ENCODE measurements at places on chromosomes 4 and X. TPM values are rescaled to one million over a fixed set of nuclear protein-coding genes. Genes with fewer than 3 reads are reported as not detected.

The C4orf36 gene
- polyA plus RNA-seq: 0.87 TPM

The PROM1 gene
- polyA plus RNA-seq: 19.7 TPM

The CRMP1 gene
- 4.6 TPM for polyA plus RNA-seq

The PAGE4 gene
- not detected for polyA plus RNA-seq

The MAGEC1 gene
- polyA plus RNA-seq: not detected

The TFDP3 gene
- polyA plus RNA-seq: not detected

The SLC38A5 gene
- polyA plus RNA-seq: 250 TPM

The PLP1 gene
- polyA plus RNA-seq: 2.6 TPM

The FSTL5 gene
- polyA plus RNA-seq: 1.9 TPM

The GYPA gene
- not detected for polyA plus RNA-seq

- H3K36me3 ChIP-seq: no peaks in the 10 kb centered on the region
- no peak for DNase-seq
Measured at GRCh38 chrX:19560611-19561010, 45.3 kb upstream of the MAP3K15 start.

DNA sequence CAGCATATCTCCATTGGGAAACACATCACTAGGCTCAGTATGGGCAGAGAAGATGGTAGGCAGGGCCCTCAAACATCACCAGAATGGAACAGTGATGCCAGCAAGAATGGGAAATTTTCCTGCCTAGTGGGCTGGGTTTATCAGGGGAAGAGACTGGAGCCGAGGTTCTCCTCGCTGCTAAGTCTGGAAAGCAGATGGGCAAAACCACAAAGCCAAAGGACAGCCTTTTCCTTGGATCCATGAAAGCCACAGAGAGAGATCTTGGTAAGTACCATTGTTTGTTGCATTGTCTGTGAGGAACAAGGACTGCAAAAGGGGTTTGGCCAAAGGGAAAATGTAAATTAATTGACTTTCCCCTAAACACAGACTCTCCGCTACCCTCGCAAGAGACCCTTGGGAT is 80.1 kb downstream of the ATG4A start:
- H3K27me3 ChIP-seq: no peaks in the 10 kb centered on the region
- no peaks in the 10 kb centered on the region for H3K36me3 ChIP-seq
- no peak for DNase-seq
- H3K4me1 ChIP-seq: no peaks in the 10 kb centered on the region
- no peak overlapping the region for H3K4me3 ChIP-seq
- no peak overlapping the region for H3K27ac ChIP-seq

GRCh38 chrX:19964017-19964710 is 26.7 kb downstream of the BCLAF3 start:
- H3K4me3 ChIP-seq: no peak overlapping the region
- no peak overlapping the region for H3K27ac ChIP-seq
- no peak for DNase-seq
- no peaks in the 10 kb centered on the region for H3K4me1 ChIP-seq

DNA sequence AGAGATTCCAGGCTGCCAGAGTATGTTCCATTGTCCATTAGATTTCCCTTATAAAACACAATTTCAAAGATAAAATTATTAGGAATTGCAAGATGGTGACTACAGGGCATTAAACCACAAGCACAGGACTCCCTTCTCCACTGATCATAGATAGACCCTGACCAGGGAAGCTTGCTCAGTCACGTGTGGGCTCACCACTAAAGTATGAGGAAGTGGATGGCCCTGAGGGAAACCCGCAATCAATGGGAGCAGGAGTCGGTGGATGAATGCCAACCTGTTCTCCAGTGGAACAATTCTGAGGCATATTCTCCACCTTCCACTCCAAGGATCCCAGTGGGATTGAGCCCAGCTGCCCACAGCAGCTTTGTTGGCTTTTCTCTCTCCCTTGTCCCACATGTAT is 515.7 kb downstream of the BCOR start:
- no peaks in the 10 kb centered on the region for H3K4me1 ChIP-seq
- H3K27ac ChIP-seq: no peak overlapping the region
- DNase-seq: peak; percentile 43

- H3K4me1 ChIP-seq: no peaks in the 10 kb centered on the region
- no peak for DNase-seq
- H3K27me3 ChIP-seq: no peaks in the 10 kb centered on the region
- H3K27ac ChIP-seq: no peak overlapping the region
Measured at GRCh38 chr4:44493924-44494323, 45.3 kb upstream of the KCTD8 start.

DNA sequence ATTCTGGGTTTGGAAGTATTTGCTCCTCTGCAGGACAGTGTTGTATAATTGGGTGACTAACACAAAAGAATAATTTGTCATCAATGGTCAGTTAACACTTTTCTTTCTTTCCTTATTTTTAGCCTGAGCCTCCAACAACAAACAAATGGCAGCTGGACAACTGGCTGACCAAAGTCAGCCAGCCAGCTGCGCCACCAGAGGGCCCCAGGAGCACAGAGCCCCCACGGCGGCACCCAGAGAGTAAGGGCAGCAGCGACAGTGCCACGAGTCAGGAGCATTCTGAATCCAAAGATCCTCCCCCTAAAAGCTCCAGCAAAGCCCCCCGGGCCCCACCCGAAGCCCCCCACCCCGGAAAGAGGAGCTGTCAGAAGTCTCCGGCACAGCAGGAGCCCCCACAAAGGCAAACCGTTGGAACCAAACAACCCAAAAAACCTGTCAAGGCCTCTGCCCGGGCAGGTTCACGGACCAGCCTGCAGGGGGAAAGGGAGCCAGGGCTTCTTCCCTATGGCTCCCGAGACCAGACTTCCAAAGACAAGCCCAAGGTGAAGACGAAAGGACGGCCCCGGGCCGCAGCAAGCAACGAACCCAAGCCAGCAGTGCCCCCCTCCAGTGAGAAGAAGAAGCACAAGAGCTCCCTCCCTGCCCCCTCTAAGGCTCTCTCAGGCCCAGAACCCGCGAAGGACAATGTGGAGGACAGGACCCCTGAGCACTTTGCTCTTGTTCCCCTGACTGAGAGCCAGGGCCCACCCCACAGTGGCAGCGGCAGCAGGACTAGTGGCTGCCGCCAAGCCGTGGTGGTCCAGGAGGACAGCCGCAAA is 106.0 kb downstream of the KLHL8 start:
- no peaks in the 10 kb centered on the region for H3K4me1 ChIP-seq
- no peaks in the 10 kb centered on the region for H3K36me3 ChIP-seq
- no peak overlapping the region for H3K4me3 ChIP-seq
- H3K27ac ChIP-seq: no peak overlapping the region
- peak; percentile 45 for DNase-seq

- H3K4me3 ChIP-seq: no peak overlapping the region
- no peaks in the 10 kb centered on the region for H3K36me3 ChIP-seq
- peaks cover 10% of the 10 kb centered on the region for H3K27me3 ChIP-seq
Measured at GRCh38 chrX:78712336-78712735, 35.2 kb upstream of the LPAR4 start.

- no peaks in the 10 kb centered on the region for H3K4me1 ChIP-seq
- no peak for DNase-seq
- no peaks in the 10 kb centered on the region for H3K27me3 ChIP-seq
- no peak overlapping the region for H3K4me3 ChIP-seq
Measured at GRCh38 chr4:70651864-70652506, 14.3 kb downstream of the JCHAIN start.

DNA sequence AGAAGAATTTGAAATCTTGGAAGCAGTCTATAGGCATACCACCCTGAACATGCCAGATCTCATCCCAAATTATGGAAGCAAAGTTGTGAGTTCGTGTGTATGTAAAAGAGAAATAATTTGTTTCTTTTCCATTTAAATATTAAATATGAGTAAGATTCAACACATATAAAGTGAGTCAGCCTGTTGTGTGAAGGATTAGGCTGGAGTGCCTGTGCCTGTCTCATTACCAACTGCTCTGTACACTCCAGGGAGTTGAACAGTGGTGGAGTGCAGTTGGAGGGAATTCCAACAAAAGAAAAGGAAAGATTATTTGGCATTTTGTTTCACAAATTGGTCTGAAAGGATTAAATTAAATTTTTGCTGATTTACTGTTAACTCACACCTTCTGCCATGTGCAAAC is 435.6 kb downstream of the FAT4 start:
- H3K36me3 ChIP-seq: no peaks in the 10 kb centered on the region
- H3K4me1 ChIP-seq: no peaks in the 10 kb centered on the region
- H3K27ac ChIP-seq: no peak overlapping the region
- H3K4me3 ChIP-seq: no peak overlapping the region
- DNase-seq: no peak

- H3K36me3 ChIP-seq: no peaks in the 10 kb centered on the region
- no peak overlapping the region for H3K4me3 ChIP-seq
- no peaks in the 10 kb centered on the region for H3K27me3 ChIP-seq
- no peaks in the 10 kb centered on the region for H3K4me1 ChIP-seq
- no peak for DNase-seq
Measured at GRCh38 chr4:177964693-177965168, 522.5 kb upstream of the AGA start.

DNA sequence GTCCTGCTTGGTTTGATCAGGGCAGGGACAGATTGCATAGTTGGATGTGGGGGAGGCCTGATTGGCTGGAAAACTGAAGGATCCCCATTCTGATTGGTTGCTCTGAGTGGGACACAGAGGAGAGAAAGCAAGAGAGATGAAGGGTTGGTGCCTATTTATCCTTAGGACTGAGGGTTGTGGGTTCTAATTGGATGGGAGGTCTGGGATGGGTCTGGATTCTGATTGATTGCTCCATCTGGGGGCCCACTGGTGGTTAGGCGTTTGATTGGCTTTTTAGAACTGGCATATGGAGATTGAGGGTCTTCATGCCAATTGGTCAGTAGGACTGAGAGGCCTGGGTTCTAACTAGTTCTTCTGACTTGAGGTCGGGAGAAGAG is 644 bp upstream of the EBP start:
- no peaks in the 10 kb centered on the region for H3K27me3 ChIP-seq
- no peak overlapping the region for H3K27ac ChIP-seq
- no peak for DNase-seq
- H3K4me3 ChIP-seq: no peak overlapping the region
- H3K36me3 ChIP-seq: no peaks in the 10 kb centered on the region
- no peaks in the 10 kb centered on the region for H3K4me1 ChIP-seq

GRCh38 chrX:67893931-67894330 is 350.1 kb downstream of the AR start:
- no peaks in the 10 kb centered on the region for H3K27me3 ChIP-seq
- H3K4me1 ChIP-seq: no peaks in the 10 kb centered on the region
- no peak overlapping the region for H3K27ac ChIP-seq
- H3K36me3 ChIP-seq: no peaks in the 10 kb centered on the region
- no peak for DNase-seq

DNA sequence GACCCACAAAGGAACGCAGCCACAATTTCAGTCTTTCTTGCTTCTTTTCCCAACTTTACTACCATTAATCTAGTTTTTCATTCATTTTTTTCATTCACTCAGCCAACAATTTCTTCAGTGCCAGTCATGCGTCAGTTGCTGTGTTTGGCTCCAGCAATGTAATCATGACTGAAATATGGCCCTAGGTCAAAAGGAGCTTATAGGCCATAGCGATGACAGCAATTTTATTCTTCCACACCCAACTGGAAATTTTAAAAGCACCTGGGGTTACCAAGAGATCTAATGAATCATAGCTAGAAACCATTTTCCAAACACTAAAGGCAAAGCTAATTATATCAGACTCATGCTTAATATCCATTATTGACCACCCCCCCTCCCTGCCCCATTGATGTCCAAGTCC is 29.8 kb upstream of the C1QTNF7 start:
- no peak overlapping the region for H3K4me3 ChIP-seq
- H3K27ac ChIP-seq: no peak overlapping the region
- DNase-seq: no peak

DNA sequence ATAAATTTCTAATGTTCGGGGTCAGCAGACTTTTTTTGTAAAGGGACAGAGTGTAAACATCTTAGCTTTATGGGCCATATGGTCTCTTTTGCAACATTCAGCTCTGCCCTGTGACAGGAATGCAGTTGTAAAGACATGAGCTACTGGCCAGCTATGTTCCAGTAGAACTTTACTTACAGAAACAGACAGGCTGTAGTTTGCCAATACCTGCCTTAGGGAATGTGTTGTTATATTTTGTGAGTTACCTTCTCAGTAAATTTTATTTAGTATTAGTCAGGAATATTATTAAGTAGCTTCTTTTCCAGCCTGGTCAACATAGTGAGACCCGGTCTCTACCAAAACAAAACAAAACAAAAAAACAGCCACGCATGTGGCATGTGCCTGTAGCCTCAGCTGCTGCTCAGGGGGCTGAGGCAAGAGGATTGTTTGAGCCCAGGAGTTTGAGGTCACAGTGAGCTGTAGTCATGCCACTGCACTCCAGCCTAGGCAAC is 48.7 kb downstream of the HTT start:
- H3K27ac ChIP-seq: no peak overlapping the region
- H3K36me3 ChIP-seq: peaks cover 17% of the 10 kb centered on the region
- DNase-seq: no peak
- no peaks in the 10 kb centered on the region for H3K27me3 ChIP-seq

- no peaks in the 10 kb centered on the region for H3K4me1 ChIP-seq
- H3K27me3 ChIP-seq: no peaks in the 10 kb centered on the region
- DNase-seq: no peak
- H3K4me3 ChIP-seq: no peak overlapping the region
Measured at GRCh38 chr4:166802346-166802745, 431.9 kb downstream of the SPOCK3 start.

DNA sequence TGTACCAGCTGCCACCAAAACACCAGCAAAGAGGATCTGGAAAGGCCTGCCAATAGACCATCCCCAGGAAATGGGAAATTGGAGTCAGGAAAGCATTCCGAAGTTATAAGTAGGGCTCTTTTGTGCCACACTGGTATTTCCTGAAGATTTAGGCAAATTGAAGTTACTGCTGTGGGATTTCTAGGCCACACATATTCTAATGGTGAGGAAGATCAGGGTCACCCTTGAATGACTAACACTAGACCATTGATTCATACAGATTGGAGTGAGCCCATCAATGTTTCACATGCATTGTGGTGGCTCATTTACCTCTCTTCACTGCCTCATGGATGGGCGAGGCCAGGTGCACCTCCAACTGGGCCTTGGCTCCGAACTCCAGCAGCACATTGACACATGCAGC is 22.6 kb downstream of the ASB11 start:
- H3K36me3 ChIP-seq: no peaks in the 10 kb centered on the region
- no peak overlapping the region for H3K4me3 ChIP-seq
- H3K4me1 ChIP-seq: no peaks in the 10 kb centered on the region
- H3K27me3 ChIP-seq: no peaks in the 10 kb centered on the region

GRCh38 chr4:67702166-67702565 is 1.2 kb upstream of the UBA6 start:
- H3K4me1 ChIP-seq: peaks cover 17% of the 10 kb centered on the region
- H3K4me3 ChIP-seq: peak overlapping the region; percentile 81
- H3K27me3 ChIP-seq: no peaks in the 10 kb centered on the region
- H3K36me3 ChIP-seq: no peaks in the 10 kb centered on the region

DNA sequence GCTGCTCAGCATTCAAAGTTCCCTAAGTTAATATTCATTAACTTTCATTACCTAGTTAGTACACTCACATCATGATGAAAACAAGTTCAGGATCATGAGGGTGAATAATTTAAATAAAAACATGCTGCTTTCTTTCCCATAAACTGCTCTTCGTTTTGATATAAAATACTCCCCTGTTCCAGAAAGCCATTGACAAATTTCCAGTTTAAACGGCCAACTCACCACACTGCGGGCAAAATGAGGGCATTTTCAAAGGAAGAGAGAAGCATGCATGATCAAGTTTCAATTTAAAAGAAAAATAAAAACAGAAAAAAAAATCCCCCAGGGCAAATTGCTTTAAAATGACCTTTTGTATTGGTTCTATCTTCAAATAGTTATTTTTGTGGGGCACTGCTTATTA is 69.6 kb downstream of the EPHA5 start:
- H3K36me3 ChIP-seq: no peaks in the 10 kb centered on the region
- H3K4me3 ChIP-seq: no peak overlapping the region
- no peak overlapping the region for H3K27ac ChIP-seq
- DNase-seq: no peak
- no peaks in the 10 kb centered on the region for H3K4me1 ChIP-seq

GRCh38 chr4:73520821-73521220 is 39.3 kb downstream of the AFM start:
- H3K27ac ChIP-seq: no peak overlapping the region
- DNase-seq: no peak
- H3K4me1 ChIP-seq: no peaks in the 10 kb centered on the region
- no peaks in the 10 kb centered on the region for H3K36me3 ChIP-seq
